ENCODE measurements at places on chromosomes 12 and 14. TPM values are rescaled to one million over a fixed set of nuclear protein-coding genes. Genes with fewer than 3 reads are reported as not detected.

GRCh38 chr14:62130441-62130840 is 368.2 kb downstream of the SNAPC1 start:
- DNase-seq = no peak

GRCh38 chr12:79057540-79057939 is 193.0 kb downstream of the SYT1 start:
- DNase-seq = no peak

DNA sequence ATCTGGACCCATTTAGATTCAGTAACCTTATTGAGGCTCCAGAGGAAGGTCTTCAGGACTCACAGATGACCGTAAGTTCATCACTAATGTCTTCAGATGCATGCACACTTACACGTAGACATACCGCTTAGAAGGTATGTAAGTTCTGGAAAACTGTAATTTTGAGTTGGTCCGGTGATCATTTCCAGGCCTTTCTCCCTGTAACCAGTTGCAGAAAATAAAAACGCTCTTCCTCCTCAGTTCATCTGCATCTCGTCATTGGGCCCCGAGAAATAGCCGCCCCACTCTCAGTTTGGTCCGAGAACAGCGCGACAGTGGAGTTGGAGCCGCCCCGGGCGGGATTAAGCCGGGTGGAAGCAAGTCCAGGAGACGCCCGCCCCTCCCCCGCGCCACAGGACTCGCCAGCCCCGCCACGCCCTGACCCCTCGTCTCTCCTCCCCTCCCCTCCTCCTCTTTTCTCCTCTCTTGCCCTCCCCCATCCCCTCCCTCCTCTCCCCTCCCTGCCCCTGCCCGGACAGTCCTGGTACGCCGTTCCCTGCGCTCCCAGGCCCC is 83.7 kb downstream of the TNFAIP2 start:
- DNase-seq = peak; percentile 94

DNA sequence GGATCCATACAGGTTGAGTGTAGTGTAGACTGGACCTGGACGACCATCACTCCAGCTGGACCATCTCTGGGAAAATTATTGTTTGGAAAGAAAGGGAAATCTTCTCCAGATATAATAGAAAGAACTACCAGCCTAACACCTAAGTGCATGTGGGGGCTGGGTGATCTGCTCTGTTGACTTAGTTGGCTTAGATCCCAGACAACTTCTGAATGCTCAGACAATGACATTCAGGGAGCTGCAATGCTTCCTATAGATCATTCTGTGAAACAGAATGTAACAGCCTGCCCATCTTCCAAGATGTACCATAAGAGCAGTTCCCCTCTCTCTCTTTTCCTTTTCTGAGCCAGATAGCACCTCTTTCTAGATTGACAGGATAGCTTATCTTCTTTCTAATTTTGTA is 572.8 kb upstream of the STXBP6 start:
- DNase-seq = no peak

DNA sequence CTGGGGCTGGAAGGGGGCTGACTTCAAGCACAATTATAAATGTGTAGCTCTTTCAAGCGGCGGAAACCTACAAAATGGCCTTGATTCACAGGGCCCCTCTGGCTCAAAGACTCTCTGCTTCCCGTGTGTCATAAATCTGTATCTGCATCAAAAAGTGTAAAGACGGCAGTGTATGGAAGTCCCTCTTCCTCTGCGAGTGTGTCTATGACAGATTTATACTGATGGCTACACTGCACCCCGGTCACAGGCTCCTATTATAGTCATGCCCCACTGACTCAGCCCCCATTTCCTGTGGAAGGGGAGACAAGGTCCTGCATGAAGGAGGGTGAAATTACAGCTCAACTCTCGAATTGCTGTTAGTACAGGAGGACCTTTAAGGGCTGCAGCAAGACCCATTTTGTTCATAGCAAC is 68.6 kb downstream of the HMGA2 start:
- DNase-seq = no peak

- DNase-seq = no peak
Observed at GRCh38 chr12:12278899-12279298, 12.1 kb upstream of the LRP6 start.

GRCh38 chr12:99381992-99382391 is 265.6 kb upstream of the GARIN6 start:
- DNase-seq = no peak

- no peak for DNase-seq
Observed at GRCh38 chr12:57738661-57739237, at the start of gene AGAP2. AGAP2 (minus strand) TSS chr12:57738742; CDS start chr12:57738246, 496 bp downstream.

The ADAM21 gene
- total RNA-seq = 0.26 TPM

The KRT5 gene
- total RNA-seq = 0.46 TPM

The ASCL1 gene
- total RNA-seq = not detected
